ENCODE measurements at places on chromosomes 11 and 22.
A peak's percentile ranks its signal among the peaks of the same experiment; 100 is the strongest.

DNA sequence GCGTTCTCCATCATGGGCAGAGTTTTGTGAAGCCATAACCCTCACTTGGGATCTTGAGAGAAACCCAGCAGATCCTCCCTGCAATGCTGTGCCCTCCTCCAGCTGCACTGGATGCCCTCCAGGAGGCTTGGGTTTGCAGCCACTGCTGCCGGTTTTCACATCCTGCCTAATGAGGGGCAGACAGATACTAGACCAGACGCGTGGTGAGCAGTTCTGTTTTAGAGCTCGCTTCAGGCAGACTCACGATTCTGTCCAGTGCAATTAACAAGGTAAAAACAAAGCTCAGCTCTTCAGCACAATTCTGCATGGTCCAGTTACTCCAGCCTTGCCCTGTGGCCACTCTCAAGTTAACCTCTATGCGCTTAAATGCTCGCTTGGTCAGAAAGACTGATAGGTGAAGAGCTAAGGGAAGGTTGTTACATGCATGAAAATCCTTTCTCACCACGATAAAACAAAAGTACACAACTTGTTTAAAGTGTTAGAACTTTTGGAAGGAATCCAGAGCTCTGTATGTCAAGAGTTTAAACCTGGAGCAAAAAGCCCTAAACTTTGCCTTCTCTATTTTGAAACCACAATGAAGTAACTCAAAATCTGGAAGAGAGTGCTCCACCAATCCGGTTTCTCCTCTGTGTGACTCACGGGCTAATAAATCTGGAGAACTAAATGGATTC is 292.3 kb upstream of the FAT3 start:
- peaks cover 3% of the 10 kb centered on the region for H3K4me1 ChIP-seq
- no peaks in the 10 kb centered on the region for H3K36me3 ChIP-seq
- peak overlapping the region; percentile 61 for H3K27ac ChIP-seq
- no peaks in the 10 kb centered on the region for H3K27me3 ChIP-seq
- no peak overlapping the region for H3K4me3 ChIP-seq
- peak; percentile 24 for DNase-seq

- H3K27ac ChIP-seq = no peak overlapping the region
- H3K4me3 ChIP-seq = no peak overlapping the region
- no peak for DNase-seq
- no peaks in the 10 kb centered on the region for H3K36me3 ChIP-seq
- H3K27me3 ChIP-seq = peaks cover 5% of the 10 kb centered on the region
- no peaks in the 10 kb centered on the region for H3K4me1 ChIP-seq
Measured at GRCh38 chr11:122265981-122266380, 150.0 kb upstream of the BLID start.

DNA sequence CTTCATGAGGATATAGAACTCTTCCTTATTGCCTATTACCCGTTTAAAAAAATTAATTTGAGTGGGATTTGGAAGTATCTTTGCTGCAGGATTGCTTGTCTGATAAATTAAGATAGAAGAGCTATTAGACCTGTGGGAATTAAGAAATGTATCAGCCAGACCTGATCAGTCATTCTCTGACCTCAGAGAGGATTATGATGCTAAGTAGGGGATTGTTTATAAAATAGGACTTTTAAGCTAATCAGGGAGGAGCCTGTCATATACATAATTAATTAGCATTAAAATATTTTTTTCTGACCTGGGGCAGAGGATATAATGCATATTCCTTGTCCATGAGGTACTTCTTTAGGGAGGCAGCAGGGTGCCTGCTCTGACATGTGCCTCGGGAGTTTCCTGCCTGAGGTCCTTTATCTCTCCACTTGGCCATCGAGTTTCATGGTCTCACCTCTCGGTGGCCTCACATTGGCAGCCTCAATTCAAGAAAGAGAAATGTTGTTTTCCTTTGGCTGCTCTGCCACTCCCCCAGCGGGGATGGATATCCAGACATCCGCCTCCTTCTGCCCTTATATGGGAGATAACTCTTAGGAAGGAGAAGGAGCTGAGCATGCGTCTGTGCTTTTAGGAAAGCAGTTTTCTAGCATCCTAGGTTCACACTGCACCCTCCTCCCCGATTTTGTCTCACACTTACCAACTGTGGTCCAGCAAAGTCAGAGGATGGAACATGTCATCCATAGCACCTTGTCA is 41.1 kb downstream of the DIXDC1 start:
- DNase-seq = peak; percentile 83
- H3K4me3 ChIP-seq = peak overlapping the region; percentile 74
- H3K4me1 ChIP-seq = peaks cover 13% of the 10 kb centered on the region
- H3K27ac ChIP-seq = no peak overlapping the region
- peaks cover 30% of the 10 kb centered on the region for H3K36me3 ChIP-seq

DNA sequence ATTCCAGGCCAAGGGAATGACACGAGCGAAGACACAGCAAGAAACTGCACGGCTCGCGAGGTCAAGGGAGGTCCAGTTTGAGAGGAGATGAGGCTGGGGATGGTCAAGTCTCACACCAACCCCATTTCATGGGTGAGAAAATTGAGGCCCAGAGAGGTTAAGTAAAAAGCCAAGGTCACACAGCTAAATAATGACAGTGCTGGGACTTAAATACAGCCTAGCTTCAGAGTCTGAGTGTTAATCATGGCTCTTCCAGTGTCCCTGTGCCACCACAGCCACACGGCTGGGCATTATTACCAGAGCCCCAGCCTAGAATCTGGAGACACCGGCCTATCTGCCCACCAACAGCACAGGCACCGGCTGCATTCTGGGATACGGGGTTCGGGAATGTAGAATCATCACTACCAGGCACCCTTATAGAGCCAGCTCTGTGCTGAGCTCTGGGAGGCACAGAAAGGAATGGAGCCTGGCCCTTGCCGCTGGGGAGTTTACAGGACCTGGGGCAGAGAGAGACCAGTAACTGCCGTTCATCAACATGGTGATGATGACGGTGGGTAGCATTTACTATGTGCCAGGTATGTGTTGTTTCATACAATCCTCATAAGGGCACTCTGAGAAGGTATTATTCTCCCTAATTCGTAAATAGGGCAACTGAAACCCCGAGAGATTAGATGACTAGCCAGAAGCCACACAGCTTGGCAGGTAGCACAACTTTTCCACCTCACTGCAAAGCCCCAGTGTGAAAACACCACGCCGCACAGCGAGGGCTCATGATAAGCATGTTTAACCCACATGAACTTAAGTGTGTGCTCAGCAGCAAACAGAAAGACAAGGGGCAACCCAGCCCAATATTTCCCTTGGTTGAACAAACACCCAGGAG is 51.8 kb downstream of the CD6 start:
- DNase-seq = no peak
- H3K27me3 ChIP-seq = peaks cover 90% of the 10 kb centered on the region
- H3K36me3 ChIP-seq = no peaks in the 10 kb centered on the region
- peaks cover 8% of the 10 kb centered on the region for H3K4me1 ChIP-seq

GRCh38 chr11:65431451-65432099 is 9.0 kb downstream of the NEAT1 start:
- H3K4me1 ChIP-seq = peaks cover 16% of the 10 kb centered on the region
- H3K36me3 ChIP-seq = peaks cover 26% of the 10 kb centered on the region
- peak overlapping the region; percentile 13 for H3K27ac ChIP-seq
- H3K4me3 ChIP-seq = peak overlapping the region; percentile 92
- H3K27me3 ChIP-seq = no peaks in the 10 kb centered on the region

- no peak overlapping the region for H3K27ac ChIP-seq
- H3K36me3 ChIP-seq = no peaks in the 10 kb centered on the region
- peaks cover 2% of the 10 kb centered on the region for H3K4me1 ChIP-seq
- H3K27me3 ChIP-seq = peaks cover 23% of the 10 kb centered on the region
- no peak overlapping the region for H3K4me3 ChIP-seq
Measured at GRCh38 chr11:115741376-115742107, 237.3 kb upstream of the CADM1 start.

DNA sequence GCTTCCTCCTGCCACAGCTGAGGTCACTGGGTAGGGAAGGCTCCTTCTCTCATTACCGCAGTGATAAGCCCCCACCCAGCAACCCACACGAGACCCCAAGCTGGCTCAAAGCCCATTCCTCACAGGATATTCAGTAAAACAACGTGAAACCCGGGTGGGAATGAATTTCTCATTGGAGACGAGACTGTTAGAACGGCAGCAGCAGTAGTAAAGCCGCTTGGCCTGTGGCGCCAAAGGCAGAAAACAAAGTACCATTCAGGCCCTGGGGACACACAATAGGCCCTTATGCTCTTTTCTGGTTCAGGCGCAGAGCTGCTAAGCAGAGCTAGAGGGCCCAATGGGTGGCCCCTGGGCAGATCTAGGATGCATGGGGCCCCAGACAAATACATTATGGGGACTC is 45.3 kb downstream of the PC start:
- no peaks in the 10 kb centered on the region for H3K27me3 ChIP-seq
- peaks cover 24% of the 10 kb centered on the region for H3K4me1 ChIP-seq
- H3K27ac ChIP-seq = no peak overlapping the region
- no peak overlapping the region for H3K4me3 ChIP-seq
- H3K36me3 ChIP-seq = no peaks in the 10 kb centered on the region

DNA sequence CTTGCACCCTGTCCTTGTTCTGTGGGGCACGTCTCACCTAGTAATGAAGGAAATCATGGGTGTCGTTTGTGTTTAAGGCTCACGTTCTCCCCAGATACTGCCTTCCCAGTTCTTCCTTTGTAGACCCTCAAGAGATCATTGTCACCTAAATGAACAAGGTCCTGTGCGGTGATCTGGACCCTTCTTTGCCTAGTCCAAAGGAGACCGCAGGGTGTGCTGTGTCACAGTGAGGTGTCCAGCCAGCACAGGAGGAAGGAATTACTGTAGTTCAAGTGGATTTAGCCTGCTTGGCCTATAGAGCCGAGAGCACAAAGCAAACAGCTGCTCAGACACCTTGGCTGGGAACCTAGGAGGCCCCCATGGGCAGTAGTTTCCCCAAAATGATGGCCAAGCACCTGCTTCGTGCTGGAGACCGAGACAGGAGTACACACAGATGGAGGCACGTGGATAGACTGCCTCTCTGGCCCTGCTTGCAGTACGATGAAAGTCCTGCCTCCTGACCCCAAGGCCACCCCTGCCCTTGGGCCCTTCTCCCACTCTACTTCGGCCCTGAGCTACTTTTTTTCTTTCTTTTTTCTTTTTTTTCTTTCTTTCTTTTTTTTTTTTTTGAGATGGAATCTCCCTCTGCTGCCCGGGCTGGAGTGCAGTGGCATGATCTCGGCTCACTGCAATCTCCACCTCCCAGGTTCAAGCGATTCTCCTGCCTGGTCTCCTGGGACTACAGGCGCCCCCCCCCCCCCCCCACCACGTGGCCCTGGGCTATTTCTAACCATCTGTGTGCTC is 19.4 kb upstream of the PPFIA1 start:
- no peak overlapping the region for H3K27ac ChIP-seq

GRCh38 chr11:58597486-58598144 is 18.8 kb downstream of the ZFP91 start:
- DNase-seq = no peak
- H3K36me3 ChIP-seq = peaks cover 13% of the 10 kb centered on the region
- H3K4me1 ChIP-seq = no peaks in the 10 kb centered on the region

DNA sequence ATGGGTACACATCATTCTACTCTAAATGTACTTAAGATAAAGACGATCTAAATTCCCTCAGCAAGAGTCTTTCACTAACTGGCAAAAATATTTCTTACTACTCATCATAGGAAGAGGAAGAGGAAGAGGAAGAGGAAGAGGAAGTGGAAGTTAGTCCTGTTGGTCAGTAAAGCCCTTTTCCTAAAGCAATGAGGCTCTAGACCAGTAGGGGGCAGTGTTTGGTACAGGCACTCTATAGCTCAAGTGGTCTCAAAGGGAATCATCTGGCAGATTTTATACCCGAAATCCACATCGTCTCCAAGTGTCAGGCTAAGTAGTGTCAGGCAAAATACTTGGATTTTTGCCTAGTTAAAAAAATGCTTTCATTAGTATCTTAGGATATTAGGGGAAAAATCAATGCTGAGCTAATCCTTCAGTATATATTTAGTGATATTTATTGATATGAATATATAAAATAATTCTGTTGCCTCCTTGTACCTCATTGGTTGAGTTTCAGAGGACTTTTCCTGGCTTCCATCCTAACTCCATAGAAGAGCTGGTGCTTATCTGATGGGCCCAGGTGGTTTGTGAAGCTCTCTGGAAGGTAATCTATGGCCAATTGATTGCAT is 7.7 kb downstream of the BLID start:
- H3K36me3 ChIP-seq = no peaks in the 10 kb centered on the region
- no peak overlapping the region for H3K4me3 ChIP-seq
- no peaks in the 10 kb centered on the region for H3K27me3 ChIP-seq

DNA sequence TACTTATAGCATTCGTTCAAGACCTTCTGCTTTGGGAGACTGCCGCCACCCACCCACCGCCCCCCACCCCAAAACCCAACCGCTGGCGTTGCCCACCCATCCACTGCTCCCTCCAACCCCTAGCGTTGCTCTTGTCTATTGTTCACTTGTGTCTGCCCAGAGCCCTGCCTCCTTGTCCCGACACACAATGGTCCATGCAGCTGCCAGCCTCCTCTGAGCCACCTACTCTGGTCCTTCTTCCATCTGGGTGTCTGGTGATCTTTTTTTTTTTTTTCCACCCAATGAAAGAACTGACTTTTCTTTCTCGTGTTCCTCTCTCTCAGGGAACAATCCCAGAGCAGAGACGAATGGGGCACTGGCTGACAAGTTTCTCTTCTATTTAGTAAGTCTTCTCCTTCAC is 256.0 kb upstream of the SESN3 start:
- no peaks in the 10 kb centered on the region for H3K4me1 ChIP-seq
- H3K27ac ChIP-seq = no peak overlapping the region
- no peak overlapping the region for H3K4me3 ChIP-seq

DNA sequence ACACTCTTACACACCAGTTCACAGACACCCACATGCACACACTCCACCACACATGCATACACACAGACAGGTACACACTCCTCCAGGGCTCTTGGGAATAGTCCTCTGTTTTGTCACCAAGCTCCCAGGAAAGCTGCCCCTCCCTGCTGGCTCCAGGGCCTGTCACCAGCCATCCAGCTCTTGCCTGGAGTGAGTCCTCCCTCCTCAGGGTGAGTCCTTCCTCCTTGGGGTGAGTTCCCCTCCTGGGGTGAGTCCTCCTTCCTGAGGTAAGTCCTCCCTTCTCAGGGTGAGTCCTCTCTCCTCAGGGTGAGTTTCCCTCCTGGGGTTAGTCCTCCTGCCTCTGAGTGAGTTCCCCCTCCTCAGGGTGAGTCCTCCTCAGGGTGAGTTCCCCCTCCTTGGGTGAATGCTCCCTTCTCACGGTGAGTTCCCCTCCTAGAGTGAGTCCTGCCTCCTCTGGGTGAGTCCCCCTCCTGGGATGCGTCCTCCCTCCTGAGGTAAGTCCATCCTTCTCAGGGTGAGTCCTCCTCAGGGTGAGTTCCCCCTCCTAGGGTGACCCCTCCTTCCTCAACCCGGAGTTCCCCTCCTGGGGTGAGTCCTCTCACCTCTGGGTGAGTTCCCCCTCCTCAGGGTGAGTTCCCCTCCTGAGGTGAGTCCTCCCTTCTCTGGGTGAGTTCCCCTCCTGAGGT is 100.6 kb upstream of the FGF3 start:
- no peak overlapping the region for H3K4me3 ChIP-seq
- no peaks in the 10 kb centered on the region for H3K36me3 ChIP-seq
- no peak for DNase-seq
- H3K27me3 ChIP-seq = peaks cover 66% of the 10 kb centered on the region

All from mesenchymal stem cell (in vitro differentiated cells and primary cell).